ENCODE measurements at places on chromosomes 11 and 22. TPM values are rescaled to one million over a fixed set of nuclear protein-coding genes. Genes with fewer than 3 reads are reported as not detected.

DNA sequence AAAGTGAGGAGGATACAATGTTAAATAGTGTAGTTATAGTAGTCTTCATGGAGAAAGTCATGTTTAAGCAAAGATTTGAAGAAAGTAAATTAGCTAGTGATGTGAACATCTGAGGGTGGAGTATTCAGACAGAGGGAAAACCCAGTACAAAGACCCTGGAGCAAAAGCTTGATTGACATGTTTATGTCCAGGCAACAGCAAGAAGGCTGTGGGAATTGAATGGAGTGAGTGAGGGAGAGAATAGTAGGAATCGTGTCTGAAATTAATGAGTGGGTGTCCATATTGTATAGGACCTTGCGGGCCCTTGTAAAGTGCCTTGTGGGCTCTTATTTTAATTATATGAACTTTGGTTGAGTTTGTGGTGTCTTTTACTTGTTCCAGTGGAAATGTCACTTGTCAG, 424.1 kb upstream of the KIRREL3 start:
- DNase-seq = no peak

GRCh38 chr11:12508151-12508751, 130.9 kb downstream of the PARVA start:
- DNase-seq = no peak

GRCh38 chr11:120186774-120187591, 23.8 kb upstream of the OAF start:
- DNase-seq = no peak

The DLG2 gene
- total RNA-seq = 0.63 TPM

- DNase-seq = no peak
Measured at GRCh38 chr22:48748860-48749554, 1078.7 kb downstream of the BRD1 start.

DNA sequence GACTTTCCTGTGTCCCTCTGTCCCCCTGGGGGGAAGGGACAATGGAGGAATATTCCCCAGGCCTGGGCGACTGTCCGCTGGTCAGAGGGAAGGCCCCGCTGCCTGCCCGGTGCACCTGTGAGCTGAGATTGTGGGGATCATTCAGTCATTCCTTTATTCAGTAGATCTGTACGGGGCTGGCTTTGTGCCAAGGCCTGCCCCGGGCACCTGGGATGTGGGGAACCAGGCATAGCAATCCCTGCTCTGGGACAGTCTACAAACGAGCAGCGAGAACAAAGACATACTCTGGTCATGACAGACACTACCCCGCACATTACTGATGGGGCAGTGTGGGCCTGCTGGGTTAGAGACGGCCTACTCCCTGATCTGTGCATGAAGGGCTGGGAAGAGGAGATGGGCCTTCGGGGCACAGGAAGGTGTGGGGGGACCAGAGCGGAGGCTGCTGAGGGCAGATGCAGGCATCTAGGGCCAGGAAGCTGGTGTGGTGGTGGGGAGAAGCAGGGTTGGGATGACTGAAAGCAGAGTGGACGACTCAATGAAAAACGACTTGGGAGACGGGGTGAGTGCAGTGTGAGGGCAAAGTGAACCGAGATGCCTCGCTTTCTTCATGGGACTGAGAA, 1.8 kb upstream of the MYO7A start:
- DNase-seq = no peak

GRCh38 chr11:14370496-14370895, 11.5 kb upstream of the RRAS2 start:
- DNase-seq = no peak

GRCh38 chr11:116697011-116697410, 75.8 kb downstream of the BUD13 start:
- DNase-seq = no peak
